Kidney (tissue), 22 donors: ENCODE measurements at places on chromosomes 3 and 15. TPM values are rescaled to one million over a fixed set of nuclear protein-coding genes. Genes with fewer than 3 reads are reported as not detected.

- DNase-seq: no peak
These were observed 13.9 kb downstream of the FILIP1L start for GRCh38 chr3:100100425-100100824.

- no peak for DNase-seq
These were observed 247.7 kb downstream of the MYRIP start for GRCh38 chr3:40057077-40057476.

- DNase-seq: no peak
These were observed 267.9 kb downstream of the GABRG3 start for GRCh38 chr15:27238707-27239423.

DNA sequence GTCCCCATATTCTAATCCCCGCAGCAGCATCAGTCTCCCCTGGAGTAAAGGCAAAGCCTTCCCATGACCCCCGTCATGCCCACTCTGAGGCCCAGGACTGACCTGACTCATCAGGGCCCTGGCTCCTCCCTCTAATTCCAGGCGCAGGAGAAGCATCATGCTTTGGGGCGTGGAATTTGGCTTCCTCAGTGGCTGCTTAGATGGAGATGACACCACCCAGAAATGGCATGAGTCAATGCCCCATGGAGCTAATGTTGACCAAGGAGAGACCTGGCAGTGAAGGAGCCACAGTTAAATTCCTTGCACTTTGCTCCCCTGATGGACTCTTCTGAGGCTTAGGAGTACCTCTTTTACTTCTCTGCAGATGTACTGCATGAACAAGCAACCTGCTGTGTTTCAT lies 204.2 kb upstream of the PROK2 start:
- no peak for DNase-seq

Gene IL17RE
- polyA plus RNA-seq: 7.5 TPM

- no peak for DNase-seq
These were observed 118.6 kb upstream of the NR2E3 start for GRCh38 chr15:71691458-71692417.

- peak; percentile 65 for DNase-seq
These were observed 1.2 kb upstream of the BAHD1 start for GRCh38 chr15:40439461-40439959.

DNA sequence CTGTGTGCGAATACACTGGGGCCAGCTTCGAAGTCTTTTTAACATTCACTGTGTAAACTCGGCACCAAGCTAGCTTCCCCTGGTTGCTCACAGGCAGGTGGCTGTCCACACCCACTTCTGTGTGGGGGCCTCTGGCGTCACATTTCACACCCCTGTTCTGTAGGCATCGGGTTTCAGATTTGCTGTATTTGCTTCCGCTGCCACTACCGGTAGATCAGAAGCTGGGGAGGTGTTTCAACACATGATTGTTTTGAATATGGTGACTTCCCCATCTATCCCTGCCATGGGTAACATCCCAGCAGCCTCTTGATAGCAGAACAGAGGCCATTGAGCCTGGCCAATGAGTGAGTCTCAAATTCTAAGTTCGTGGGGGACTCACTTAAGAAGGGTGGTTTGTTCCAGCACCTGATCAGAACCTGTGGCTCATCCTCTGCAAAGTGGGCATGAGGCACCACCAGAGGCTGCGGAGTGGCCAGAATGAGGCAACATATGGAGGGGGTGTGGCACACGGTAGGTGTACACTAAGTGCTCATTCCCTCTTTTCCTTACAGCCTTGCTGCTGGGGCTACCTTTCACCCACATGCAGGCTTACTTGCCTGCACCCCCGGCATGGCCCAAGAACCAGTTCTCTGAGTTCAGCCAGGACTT lies 61.5 kb downstream of the IQSEC1 start:
- DNase-seq: peak; percentile 80

- DNase-seq: no peak
These were observed 50.9 kb downstream of the DHX36 start for GRCh38 chr3:154273381-154273780.

DNA sequence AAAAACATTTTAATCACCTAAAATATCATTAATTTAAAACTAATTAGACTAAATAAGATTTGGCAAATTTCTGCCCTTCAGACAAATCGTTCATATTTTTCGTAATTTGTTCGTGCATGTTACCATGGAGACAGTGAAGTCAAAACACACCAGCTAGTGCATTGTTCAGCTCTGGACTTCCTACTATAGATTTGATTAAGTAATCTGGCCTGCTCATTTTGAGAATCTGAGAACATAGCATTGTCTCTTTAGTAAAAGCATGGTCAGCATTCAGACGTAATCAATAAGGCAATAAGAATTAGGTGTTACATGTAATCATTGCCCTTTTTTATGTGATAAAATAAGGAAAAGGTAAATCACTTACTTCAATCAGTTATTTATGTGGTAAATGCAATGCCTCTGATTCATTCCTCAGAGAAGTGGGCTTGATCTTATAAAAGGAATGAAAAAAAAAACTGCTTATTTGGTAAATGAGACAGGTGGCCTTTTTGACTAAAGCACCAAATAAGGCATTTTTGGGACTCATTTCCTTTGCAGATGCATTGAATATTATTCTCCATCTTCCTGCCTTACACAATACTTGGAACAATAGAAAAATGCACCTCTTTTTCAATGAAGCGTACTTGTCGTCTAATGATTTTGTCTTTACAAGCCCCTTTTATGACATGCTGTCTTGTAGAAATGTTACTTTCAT lies 84.5 kb upstream of the FNDC3B start:
- no peak for DNase-seq

Gene IL5RA
- 0.22 TPM for polyA plus RNA-seq

Gene RARRES1
- 10.3 TPM for polyA plus RNA-seq

- no peak for DNase-seq
These were observed 2.0 kb downstream of the CCR5 start for GRCh38 chr3:46372492-46373359.

DNA sequence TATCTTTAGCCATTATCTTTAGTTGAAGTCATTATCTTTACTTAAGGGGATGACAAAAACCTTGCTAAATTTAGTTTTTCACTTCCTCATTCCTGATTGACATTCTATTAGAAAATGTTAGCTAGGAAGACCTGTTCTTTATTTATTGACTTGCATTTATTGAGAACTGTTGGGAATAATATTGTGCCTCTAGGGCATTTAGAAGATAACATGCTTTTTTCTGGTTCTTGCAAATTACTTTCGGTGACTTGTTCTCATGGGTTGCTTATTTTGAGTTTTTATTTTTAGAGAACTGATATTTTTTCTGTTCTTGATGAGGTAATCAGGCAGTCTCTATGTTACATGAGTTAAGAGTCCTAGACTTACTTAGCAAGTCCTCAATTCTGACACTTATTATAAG lies 48.3 kb upstream of the CTDSPL start:
- no peak for DNase-seq

GRCh38 chr15:75347222-75348033 lies 589 bp downstream of the NEIL1 start:
- peak; percentile 59 for DNase-seq

DNA sequence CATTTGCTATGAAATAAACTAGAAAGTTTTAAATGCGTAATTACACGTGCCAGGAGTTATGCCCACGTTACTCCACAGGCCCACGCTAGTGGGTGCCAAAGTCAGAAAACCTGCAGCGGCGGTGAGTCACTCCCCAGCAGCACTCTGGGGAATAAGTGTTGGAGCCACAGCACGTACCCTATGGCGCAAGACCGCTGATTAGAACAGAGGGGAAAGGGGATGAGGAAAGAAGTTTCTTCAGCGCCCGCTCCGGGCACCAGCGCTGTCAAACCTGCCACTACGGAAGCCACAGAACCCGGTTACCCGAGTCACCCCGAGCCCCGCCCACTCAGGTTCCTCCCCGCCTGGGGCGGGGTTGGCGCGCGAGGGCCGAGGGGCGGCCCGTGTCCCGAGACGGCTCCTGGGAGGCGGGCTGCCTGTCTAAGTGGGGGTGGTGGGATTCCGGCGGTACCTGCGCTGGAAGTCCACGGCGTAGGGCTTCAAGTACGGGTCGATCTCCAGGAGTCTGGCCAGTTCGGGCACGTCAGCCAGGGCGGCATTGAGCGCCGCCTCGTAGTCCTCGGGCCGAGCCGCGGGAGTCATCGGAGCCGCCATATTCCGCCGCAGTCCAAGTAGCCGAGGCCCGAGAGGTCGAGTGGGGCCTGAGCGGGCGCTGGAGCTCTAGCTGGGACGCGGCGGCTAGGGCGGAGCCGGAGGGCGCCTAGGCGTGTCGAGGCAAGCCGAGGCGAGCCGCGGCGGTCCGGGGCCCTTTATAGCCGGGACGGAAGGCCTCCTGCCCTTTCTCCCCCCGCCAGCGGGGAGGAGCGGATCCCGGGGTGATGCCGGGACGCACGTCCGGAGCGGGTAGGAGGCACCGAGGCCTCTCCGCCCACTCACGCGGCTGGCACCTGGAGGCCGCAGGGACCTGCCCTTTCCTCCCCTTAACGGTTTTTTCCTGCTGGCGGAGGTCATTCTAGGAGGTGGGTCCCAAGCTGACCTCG lies at the start of gene GBE1:
Gene GBE1 (minus strand): TSS at position 722 of the 980 bp plus-strand sequence. CDS start 128 bp downstream, at position 594.
- peak; percentile 96 for DNase-seq

GRCh38 chr15:100147828-100148227 lies 193.9 kb downstream of the ADAMTS17 start:
- no peak for DNase-seq

Gene CCR8
- not detected for polyA plus RNA-seq

Gene ATP8B4
- 2.1 TPM for polyA plus RNA-seq

Gene TP63
- 0.13 TPM for polyA plus RNA-seq

- DNase-seq: no peak
These were observed 168.5 kb downstream of the FAM43A start for GRCh38 chr3:194854206-194854605.

GRCh38 chr3:14794435-14794834 lies 24.3 kb upstream of the FGD5 start:
- no peak for DNase-seq

Gene ARGFX
- polyA plus RNA-seq: not detected

DNA sequence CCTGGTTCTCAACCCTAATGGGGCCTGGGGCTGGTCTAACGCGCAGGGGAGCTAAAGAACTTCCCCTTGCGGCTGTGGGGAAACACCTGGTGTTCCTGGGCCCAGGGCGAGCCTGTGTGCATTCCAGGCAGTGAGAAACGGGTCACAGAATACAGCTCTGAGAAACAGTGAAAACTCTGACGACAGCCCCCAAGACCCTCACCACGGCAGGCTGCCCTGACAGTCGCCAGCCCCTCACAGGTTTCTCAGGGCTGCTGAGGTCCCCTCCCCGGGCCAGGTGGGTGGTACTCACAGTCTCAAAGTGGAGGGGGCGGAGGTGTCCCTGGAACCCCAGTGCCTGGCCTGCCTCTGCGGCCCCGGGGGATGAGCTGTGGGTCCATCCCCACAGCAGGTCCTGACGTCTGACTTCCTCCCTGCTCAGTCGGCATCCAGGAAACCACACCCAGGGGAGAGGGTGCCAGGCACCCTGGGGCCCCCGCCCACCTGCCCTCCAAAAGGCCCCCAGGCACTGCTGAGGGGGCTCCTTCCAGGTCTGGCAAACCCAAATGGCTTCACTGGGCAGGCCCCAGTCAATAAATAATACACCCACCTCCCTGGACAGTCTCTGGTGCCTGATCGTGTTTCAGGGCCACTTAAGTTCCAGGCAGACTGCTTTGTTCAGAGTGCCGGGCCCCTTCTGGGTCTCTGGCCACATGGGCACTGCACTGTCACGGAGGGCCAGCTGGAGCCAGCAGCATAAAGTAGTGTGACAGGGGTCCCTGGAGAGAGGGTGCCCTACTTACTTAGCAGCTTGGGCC lies 57.7 kb downstream of the IQSEC1 start:
- DNase-seq: peak; percentile 76

GRCh38 chr15:48880070-48880634 lies 2.2 kb downstream of the EID1 start:
- DNase-seq: no peak

GRCh38 chr3:152445212-152445611 lies 176.5 kb downstream of the MBNL1 start:
- no peak for DNase-seq

DNA sequence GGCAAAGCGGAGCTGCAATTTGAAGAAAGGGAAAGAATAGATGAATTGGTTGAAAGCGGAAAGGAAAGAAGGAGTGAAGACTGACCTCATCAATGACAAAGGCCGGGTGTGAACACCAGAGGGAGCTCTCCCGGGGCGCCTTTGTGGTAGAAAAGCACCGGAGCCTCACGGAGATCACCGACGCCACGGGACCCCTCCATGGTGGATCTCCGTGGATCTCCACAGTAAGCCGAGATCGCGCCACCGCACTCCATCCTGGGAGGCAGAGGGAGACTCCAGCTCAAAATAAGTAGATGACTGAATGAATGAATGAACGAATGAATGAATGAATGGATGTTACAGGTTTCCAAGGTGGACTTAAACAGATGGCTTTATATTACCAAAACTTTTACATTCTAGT lies 25.0 kb downstream of the GPR160 start:
- DNase-seq: no peak

Gene ITPKA
- not detected for polyA plus RNA-seq

GRCh38 chr3:106006001-106006400 lies 137.2 kb upstream of the CBLB start:
- DNase-seq: no peak

Gene MYH15
- polyA plus RNA-seq: not detected

Gene ANKRD63
- polyA plus RNA-seq: not detected

- no peak for DNase-seq
These were observed 62.6 kb upstream of the SCN10A start for GRCh38 chr3:38878646-38879045.

Gene SUSD5
- 1.2 TPM for polyA plus RNA-seq
